ENCODE measurements at places on chromosomes 2 and 18.

DNA sequence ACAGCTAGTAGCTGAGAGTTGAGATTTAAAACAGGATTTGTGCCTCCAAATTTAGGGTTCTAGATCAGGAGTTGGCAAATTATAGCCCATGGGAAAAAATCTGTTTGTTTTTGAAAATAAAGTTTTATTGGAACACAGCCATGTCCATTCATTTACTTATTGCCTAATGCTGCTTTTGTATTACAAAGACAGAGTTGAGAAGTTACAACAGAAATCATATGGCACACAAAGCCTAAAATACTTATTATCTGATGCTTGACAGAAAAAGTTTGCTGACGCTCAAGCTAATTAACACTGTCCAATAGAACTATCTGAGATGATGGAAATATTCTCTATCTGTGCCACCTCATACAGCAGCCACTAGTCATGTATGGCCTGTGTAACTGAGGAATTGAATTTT lies 229.1 kb upstream of the RASGRP3 start:
- DNase-seq = no peak

- DNase-seq = no peak
Measured at GRCh38 chr2:238187618-238188548, 15.6 kb downstream of the ILKAP start.

- DNase-seq = no peak
Measured at GRCh38 chr2:126777620-126777978, 121.1 kb upstream of the TEX51 start.

DNA sequence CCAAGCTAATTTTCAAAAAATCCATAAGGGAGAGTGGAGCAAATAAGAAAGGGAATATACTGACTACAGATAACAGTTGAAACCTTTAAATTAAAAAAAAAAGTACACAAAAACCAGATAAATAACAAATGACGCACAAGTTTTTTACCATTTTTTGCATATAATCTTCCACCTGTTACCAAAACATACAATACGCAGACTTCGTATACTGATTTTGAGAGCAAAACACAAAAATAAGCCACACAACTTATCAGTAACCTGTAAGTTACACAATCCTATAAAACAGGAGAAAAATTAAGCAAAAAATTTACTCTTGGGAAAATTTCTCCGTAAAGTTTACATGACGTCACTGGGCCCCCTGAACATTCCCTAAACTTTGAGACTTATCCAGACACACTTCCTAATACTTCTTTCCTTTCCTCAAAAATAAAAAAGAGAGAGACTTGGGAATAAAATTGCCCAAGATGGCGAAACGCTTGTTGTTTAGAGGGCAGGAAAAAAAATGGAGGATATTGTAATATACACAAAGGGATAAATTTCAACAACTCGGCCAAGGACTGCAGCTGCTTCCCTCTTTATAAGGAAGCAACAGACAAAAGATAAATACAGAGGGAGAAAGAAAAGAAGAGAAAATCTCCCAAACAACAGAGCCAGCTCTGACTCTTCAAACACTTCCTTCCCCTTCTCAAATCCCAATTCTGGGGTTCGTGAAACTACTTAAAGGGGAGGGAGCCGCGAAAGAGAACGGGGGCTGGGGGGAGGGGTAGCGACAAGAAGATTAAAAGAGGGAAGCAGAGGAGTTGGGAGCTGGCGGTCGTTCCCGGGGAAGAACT lies 1.6 kb downstream of the BAZ2B start:
- DNase-seq = no peak
